ENCODE measurements at places on chromosomes 4 and X.

DNA sequence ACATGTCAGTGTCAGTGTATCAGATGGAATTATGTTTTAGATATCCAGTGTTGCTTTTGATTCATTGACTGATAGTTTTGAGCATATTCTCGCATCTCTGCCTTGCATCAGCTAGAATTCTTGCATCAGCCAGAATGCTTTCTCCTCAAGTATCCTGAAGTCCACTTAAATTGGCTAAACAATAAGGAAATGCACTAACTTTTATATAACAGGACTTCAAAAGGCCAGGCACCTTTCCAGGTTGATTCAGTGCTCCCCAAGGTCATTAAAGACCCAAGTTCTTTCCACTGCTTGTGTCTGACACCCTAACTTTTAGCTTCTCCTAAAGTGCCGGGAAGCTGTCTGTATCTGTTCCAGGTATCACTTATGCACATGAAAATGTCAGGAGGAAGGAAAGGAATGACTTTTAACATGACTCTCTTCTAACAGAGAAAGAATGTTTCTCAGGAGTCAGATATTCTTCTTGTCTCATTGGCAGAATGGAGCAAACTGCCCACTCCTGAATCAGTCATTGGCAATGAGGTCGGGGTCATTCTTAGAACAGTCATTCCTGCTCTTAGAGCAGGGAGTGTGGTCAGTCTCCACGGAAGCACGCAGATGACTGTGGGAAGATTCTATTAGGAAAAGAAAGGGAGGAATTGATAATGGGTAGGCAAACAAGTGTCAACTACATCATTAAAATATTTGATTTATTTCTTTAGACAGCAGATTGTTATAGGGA is 92.9 kb upstream of the TLL1 start:
- DNase-seq: no peak

GRCh38 chr4:129410115-129410514 is 314.2 kb downstream of the C4orf33 start:
- DNase-seq: no peak

DNA sequence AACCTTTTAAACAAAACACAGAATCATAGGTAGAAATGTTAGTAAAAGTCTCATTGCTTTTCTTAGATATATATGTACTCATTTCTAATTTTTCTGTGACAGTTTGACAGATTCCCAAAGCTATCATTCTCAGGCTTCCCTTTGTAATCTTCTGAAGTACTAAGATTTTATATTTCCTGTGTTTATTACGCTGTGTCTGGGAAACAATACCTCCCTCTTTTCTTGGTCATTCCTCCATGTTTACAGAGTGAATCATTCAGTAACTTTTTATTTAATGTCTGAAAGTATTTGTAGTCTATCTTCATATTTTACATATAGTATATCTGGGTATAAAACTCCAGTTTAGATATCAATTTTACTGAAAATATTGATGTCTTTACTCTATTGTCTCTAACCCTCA is 1826.3 kb upstream of the IGFBP7 start:
- no peak for DNase-seq

GRCh38 chrX:12770440-12770839 is 20.8 kb upstream of the PRPS2 start:
- no peak for DNase-seq

- DNase-seq: no peak
Measured at GRCh38 chrX:13373431-13374187, 53.8 kb upstream of the ATXN3L start.

- no peak for DNase-seq
Measured at GRCh38 chr4:2295500-2295899, 33.6 kb upstream of the MXD4 start.

- DNase-seq: no peak
Measured at GRCh38 chrX:110310896-110311295, 7.0 kb downstream of the AMMECR1 start.

- no peak for DNase-seq
Measured at GRCh38 chr4:109355835-109356234, 53.4 kb upstream of the COL25A1 start.

DNA sequence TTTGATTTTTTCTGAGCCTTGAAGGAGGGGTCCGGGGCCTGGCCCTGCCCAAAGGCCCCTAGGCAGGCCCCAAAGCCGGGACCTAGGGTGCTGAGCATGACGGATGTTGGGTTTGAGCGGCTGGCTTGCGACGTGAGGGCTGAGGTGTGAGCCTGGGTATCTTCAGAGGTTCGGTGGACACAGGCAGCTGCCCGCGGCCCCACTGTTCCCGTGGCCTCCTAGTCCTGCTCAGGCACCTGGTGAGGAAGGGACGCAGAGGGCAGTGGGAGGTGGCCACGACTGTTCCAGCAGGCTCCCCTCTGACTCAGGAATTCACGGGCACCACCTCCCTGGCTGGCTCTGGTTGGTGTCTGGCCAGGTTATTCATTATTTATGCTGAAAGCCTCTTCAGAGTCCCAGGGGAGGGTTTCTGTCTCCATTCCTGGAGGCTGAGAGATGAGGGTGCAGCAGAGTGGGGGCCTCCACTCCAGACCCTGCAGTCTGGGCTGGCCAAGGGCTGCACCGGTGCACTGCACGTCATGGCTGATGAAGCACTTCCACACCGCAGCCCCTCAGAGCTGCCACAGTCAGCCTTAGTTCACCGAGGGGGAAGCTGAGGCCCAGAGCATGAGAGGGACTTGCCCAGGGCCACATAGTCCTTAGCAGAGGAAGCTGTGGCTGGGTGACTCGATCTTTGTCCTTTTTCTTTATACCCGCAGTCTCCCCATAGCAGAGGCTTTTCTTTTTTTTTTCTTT is 2.2 kb downstream of the MSANTD1 start:
- peak; percentile 19 for DNase-seq

DNA sequence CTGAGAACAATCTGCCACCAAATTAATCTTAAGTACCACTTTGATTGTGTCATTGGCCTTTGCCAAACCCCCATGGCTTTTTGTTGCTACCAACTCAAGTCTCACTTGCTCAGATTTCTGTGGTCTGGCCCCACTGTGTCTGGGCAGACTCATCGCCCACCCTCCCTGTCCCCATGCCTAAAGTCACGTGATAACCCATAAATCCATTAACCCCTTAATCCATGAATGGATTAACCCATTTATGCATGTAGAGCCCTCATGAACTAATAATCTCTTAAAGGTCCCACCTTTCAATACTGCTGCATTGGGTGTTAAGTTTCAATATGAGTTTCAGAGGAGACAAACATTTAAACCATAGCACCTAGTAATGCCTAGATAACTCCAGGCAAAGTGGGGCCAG is 78.5 kb upstream of the BLTP1 start:
- no peak for DNase-seq

GRCh38 chr4:13528821-13529127 is 15.5 kb downstream of the NKX3-2 start:
- no peak for DNase-seq

GRCh38 chr4:22556495-22556894 is 40.6 kb upstream of the ADGRA3 start:
- DNase-seq: no peak

DNA sequence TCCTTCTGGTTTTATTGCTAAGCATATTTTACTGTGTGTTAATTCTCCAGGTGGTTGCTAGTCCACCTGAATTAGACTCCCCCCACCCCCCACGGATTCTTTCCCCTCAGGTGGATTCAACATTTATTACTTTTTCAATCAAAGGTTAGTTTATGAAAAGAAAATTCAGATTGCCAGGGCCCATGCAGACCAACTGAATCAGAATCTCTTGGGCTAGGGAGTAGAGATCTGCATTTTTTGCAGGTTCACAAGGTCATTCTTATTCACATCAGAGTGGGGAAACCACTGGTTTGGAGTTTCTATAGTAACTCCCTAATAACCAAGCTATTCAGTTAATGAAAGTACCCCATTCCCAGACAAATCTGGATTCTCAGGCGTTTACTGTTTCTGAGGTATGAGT is 9.8 kb downstream of the TMEM255A start:
- DNase-seq: no peak

DNA sequence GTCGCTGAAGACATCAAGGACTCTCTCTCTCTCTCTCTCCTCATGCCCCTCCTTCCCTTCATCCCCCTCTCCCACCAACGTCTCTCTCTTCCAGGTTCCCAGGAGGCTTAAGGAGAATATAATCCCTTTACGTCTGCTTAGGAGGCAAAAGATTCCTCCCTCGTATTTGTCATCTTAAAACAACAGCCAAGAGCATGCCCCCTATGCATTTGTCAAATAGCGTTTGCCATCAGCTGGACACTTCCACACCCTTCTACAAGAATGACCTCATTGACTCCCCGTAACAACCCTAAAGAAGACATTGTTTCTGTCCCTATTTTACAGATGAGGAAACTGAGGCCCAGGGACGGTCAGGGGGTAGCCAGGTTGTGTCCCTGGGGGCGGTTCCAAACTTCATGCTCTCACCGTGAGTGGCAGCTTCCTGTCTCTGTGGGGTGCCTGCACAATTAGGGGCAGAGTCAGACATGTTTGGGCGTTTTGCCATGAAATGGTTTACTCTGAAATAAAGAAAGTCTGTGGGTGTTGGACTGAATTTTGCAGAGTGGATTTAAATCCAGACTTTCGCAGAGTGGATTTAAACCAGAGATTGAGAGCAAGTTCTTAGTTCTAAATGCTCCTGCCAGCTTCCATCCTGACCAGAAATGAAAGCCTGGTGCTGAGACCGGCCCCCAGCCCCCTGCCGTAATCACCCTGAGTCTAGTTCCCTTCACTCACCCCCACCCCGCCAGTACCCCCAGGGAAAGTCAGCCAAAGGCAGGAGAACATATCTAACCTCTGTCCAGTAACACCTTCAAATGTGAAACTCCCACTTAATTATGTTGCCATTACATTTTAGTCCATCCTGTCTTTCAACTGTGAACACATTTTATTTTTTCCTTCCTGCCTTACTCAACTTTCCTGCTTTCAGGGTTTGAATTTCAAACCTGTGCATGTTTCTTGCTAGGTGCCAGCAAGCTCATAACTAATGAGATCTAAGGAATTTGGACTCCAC is 44.3 kb upstream of the TBL1X start:
- DNase-seq: no peak

DNA sequence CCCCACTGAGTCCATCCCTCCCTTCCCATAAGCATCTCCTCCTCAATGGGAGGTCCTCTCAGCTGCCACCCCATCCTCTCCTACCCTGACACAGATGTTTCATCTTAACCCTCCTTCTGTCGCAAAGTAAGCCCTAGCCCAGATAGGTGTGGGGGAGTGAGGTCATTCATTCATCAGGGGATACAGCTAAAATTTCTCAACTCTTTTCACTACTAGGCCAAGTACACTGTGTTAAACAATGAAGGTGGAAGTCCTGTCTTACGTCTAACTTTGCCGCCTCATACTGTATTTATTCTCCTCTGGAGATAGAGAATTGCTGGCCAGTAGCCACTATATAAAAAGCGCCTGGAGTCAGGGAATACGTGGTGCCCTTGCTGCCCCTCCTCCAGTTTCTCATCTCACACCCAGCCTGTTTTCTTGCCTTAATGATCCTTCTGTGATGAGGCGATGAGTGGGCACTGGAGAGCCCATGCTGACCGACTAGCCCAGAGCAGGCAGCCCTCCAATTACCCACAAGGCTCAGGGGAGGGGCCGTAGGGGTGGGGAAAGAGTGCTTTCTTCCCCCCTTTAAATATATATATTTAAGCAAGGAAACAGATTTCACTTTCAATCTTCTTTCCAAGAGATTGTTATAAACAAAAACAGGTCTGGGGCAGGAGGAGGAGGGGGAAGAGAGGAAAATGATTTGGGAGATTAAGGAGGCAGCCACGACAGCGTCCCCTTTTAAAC is 149.5 kb downstream of the PJA1 start:
- DNase-seq: no peak

DNA sequence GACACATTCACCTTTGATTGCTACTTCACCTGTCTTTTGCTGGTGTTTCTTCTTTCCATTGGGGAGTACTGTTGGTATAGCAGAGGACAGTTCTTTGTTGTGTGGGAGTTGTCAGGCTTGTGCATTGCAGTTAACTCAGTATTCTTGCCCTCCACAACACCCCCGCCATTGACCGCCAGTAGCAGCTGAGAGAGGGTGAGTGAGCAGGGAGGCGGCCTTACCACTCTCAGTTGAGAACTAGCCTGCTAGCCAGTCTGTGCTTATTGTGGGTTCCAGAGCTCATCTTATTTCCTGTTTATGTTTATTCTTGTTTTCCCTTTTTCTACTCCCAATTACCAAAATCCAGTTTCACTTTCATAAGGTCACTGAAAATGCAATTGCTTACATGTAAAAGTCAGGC is 52.2 kb downstream of the STIM2 start:
- DNase-seq: peak; percentile 43

GRCh38 chr4:182240161-182241130 is 2.8 kb upstream of the TENM3 start:
- DNase-seq: no peak

GRCh38 chr4:5988086-5988845 is 30.0 kb downstream of the C4orf50 start:
- peak; percentile 13 for DNase-seq

DNA sequence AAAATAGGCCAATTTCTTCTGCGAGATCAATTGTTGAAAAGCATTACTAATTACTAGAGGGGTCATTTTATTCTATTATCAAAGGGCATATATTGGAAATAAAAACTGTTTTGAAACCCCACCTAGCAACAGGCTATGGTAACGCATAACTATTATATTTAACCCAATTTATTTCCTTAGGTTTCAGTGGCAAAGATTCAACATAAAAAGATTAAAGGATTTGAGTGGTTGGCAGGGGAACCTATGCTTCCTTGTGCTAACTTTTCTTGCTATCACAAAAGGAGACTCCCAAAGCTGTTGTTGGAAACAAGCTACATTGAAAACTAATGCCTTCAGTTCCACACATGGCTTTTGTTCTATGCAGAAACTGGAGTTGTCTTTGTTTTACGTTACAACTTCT is 166.9 kb upstream of the KLF3 start:
- no peak for DNase-seq

DNA sequence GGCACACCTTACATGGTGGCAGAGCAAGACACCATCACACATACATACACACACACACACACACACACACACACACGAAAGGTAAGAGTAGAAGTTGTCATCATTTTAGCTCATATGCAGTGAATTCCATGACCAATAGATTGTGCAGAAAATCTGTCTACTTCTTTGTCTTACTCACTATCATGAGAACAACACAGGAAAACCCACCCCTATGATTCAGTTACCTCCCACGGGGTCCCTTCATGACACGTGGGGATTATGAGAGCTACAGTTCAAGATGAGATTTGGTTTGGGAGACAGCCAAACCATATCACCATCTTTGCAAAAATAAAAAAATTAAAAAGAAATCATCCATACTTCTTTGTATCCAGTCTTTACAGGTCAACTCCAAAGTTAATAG is 221.1 kb downstream of the BMPR1B start:
- no peak for DNase-seq

GRCh38 chr4:184588893-184589292 is 60.4 kb downstream of the CASP3 start:
- no peak for DNase-seq
